Colonic mucosa (tissue), 4 donors: ENCODE measurements at places on chromosomes 5 and 9. TPM values are rescaled to one million over a fixed set of nuclear protein-coding genes. Genes with fewer than 3 reads are reported as not detected.

The IL13 gene
- not detected for total RNA-seq

The SLC6A3 gene
- total RNA-seq = not detected

The C5orf58 gene
- total RNA-seq = not detected

GRCh38 chr5:466661-467310, 23.8 kb downstream of the EXOC3 start:
- DNase-seq = no peak

GRCh38 chr9:134301387-134302129, 24.7 kb upstream of the RXRA start:
- no peak for DNase-seq

DNA sequence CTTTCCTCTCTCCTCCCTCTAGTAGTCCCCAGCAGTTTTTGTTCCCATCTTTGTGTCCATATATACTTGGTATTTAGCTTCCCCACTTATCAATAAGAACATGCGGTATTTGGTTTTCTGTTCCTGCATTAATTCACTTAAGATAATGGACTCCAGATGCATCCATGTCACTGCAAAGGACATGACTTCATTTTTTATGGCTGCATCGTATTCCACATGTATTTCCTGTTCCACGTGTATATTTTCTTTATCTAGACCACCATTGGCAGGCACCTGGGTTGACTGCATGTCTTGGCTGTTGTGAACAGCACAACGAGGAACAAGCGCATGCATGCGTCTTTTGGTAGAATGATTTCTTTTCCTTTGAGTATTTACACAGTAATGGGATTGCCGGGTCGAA, 6.2 kb downstream of the ZNF79 start:
- no peak for DNase-seq

DNA sequence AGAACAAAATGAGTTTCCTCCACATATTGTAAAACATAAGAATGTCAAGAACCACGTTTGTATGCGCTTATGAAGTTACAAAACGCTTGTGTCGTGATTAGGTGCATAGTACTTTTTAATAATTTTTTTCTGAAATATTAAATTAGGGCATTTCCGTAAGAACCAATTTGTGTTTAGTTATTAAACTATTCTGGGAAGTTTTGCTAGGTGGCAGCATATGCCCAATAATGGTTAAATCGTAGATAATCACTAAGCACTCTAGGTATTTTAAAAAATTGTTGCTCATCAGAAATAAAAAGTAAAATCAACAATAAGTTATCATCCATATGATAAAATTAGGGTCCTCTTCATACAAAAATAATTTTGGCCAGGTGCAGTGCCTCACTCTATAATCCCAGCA, 5.4 kb downstream of the SRFBP1 start:
- no peak for DNase-seq

- no peak for DNase-seq
Observed at GRCh38 chr5:65475895-65476294, 5.8 kb downstream of the ADAMTS6 start.
